ENCODE measurements at places on chromosomes 3 and 15.
A peak's percentile ranks its signal among the peaks of the same experiment; 100 is the strongest.

DNA sequence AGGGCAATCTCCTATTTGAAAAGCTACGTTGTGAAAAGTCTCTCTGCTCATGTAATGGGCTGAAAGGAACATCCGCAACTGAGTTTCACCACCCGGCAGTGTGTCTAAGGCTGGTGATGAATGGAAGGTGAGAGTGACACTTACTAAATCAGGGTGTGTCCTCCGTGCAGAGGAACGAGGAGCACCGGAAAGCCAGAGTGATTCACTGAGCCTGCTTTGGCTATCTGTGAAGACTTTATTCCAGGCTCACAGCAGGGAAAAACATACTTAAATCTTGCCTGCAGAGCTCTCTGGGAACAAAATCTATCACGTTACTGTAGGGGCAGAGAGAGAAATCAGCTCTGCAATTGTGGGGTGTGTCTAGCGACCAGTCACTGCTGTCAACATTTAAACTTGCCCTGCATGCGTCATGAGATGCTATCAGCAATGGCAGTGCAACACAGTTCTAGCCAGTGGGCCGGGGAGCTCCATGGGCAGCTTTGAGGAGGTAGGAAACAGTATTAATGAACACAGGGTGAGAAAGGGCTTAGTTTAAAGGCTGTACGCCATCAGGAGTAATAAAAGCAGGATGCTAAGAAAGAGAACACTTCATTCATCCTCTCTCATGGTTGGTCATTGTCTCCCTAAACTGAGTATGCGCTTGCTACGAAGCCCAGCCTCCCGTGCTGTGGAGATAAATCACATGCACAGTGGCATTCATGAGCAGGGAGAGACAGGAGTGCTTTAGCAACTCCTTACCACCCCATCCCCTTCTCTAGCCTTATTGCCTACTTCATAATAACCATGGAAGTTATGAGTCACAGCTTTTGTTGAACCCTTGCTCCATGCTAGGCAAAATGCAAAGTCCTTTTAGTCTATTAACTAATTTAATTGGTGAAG lies 542.7 kb upstream of the ADAMTS9 start:
- no peak for DNase-seq

DNA sequence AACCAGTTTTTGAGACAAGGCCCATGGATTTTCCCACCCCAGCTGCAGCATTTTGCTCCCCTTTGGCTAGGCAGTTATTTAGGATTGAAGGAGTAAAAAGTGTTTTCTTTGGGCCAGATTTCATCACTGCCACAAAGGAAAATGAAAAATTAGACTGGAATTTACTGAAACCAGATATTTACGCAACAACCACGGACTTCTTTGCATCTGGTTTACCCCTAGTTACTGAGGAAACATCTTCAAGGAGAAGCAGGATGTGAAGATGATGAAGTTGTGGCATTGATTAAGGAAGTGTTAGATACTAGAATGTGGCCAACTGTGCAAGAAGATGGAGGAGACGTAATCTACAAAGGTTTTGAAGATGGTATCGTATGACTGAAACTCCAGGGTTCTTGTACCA lies 165.2 kb upstream of the MYRIP start:
- DNase-seq, result no peak

DNA sequence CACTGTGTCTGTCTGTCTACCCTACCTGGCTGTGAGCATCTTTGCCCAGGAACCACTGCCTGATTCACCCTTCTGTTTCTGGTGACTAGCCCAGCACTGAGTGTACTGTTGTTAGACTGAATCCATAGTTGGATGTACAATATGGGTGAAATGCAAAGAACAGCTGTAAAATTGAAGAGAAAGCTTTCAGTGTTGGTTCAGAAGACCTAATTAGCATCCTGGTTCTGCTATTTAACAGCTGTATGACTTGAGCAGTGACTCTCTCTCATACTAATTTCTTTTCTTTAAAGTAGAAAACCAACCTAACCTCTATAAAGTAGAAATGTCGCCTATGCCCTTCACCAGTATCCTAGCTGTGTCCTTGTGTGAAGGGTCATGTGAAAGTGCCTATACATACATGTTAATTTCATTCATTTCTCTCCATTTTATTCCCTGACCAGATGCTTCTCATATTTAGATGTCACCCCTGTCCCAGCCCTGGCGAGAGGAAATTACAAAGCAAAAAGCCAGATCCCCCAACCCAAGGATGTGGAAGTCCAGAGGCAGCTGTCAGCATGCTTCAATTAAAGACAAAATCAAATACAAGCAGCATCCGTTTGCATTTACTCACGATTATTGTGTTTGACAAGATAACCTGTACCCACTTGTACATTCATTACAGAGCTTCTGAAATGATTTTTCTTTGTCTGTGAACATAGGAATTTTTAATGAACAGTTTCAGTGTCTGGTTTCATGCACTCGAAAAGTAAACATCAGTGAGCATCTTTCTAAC lies 305.7 kb upstream of the ICE2 start:
- no peak for DNase-seq

GRCh38 chr3:71702131-71703024 lies 22.8 kb downstream of the EIF4E3 start:
- peak; percentile 33 for DNase-seq

GRCh38 chr15:31372635-31373091 lies 46.0 kb downstream of the KLF13 start:
- DNase-seq, result no peak

DNA sequence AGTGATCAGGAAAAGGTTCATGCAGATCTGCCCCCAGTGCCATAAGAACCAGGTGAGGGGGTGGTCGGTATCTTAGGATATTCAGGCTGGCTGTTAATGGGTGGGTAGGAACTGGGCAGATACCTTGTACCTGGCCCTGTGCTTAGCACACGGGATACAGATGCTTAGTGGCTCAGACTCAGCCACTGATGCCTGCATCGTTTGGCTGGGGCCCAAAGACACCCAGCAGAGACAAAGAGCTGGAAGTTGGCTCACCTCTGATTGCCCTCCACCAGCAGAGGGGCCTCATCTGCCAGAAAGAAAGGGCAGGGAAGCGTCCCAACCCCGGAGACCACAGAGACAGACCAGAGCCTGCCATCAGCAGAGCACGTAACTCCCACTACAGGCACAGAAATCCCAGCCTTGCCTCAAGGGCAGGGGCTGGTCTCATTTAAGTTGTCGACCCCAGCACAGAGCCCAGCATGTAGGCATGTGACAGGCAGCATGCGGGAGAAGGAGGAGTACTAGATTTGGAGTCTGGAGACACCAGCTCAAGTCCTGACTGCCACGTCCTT lies 64.1 kb upstream of the SLC6A1 start:
- no peak for DNase-seq

- no peak for DNase-seq
Observed at GRCh38 chr3:74463515-74463914, 150.9 kb downstream of the CNTN3 start.

- no peak for DNase-seq
Observed at GRCh38 chr3:90032980-90033641, 925.7 kb downstream of the EPHA3 start.

DNA sequence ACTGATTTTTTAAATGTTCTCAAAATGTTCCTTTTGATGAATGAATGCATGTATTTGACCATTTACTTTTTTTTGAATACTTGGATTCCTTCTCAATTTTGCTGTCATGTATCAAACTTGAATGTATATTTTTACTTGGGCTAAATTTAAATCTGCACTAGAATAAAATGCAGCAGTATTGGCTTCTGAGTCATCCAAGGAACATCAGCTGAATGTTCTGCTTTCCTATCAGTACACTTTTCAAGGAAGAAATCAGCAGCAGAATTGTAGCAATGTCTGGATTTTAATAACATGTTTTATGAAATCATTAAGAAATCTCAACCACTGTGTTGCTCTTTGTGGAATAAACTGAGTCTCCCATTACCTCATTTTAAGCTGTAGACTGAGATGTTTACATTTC lies 57.0 kb upstream of the COL6A6 start:
- DNase-seq, result no peak

DNA sequence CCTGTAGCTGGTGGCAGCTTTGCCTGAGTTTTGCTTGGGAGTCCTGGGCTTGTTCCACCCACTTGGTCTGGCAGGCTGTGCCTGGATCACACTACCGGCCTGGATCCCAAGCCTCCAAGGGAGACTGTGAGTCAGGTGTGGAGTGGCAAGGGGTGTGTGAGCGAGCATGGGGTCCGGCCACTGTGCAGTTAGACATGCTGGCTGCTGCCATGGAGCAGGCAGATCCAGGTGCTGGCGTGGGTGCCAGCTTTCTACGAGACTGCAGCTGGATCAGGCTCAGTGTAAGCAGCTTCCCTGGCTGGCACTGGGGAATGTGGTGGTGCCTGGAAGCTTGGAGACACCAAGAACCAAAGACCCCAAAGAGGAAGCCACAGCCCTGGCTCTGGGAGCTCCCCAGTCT lies 102.0 kb upstream of the BNIP2 start:
- DNase-seq, result no peak

DNA sequence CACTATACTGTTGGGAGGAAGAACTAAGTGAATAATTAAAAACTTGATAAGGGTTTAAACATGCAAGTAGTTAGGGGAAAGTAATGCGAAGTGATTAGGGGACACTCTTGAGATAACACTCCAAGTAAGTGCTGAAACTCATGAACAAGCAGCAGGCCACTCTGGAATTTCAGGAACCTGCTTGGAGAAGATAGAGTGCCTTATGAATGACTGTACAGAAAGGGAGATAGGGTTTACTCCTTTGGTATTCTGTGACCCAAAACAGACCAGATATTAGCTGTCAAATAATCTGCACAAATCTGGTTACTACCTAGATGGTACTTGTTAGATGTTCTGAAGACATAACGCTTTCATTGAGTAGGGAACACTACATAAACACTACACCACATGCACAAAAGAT lies 85.6 kb downstream of the FRMD4B start:
- DNase-seq, result no peak

DNA sequence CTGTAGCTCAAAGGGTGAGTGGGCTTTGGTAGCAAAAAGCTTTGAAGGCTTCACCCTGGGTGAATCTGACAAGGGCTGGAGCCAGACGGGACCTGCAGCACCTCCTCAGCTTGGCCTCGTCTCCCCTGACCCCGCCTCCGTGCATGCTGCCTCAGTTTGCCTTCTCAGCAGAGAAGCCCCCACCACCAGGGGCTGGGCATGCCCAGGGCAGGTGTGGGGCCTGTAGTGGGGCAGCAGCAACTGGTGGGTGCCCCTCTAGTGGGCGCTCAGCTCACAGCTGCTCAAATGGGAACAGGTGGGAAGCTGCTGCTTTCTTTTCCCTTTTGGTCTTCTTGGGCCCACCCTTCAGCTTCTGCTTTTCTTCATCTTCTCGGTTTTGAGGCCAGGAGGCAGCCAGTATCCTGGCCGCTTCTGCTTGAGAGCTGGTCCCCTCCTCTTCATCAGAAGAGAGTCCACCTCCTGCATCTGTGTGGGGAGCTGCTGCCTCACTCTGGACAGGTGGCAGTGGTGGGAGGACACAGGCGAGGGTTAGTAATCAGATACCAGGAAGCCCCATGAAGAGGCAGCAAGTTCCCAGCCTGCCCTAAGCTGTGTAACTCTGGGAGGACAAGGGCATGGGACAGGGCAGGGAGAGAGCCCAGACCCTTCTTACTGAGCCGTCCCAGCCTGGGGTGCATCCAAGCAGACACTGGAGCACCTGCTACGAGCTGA lies 21.0 kb downstream of the TMEM43 start:
- no peak for DNase-seq

GRCh38 chr3:32004113-32004765 lies 22.7 kb downstream of the ZNF860 start:
- DNase-seq, result no peak

GRCh38 chr15:52144656-52145178 lies 32.1 kb upstream of the BCL2L10 start:
- no peak for DNase-seq

DNA sequence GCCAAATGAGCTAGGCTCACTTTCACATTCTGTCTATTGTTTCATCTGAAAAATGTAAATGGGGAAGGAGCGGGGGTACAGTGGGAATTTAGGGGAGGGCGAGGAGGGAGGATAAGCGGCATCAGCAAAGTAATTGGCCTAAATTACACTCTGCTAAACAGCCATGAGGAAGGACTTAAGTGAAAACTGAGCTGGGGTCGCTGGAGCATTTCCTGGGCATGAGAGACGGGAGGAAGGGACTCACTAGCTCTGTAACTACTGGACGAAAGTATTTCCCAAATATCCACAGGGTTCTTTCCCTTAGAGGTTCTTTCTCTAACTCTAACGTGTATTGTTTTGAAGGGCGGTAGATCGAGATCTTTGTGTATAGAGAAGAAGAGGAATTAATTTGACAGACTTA lies 418.0 kb downstream of the SOX2 start:
- DNase-seq, result no peak

DNA sequence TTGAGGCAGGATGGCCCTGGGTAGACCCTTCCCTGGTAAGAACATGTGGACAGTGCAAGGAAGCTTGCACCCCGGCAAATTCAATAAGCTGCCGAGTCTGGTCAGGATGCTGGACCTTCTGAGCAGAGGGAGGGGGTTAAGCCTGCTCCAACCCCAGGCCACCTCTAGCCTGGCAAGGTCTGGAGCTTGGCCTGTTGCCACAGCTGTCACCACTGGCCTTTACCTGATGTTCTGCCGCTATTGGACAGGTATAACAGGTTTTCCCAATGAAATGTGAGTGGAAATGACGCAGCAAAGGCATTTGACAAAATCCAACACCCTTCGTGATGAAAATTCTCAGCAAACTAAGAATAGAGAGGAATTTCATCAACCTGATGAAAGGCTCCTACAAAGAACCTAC lies 699 bp upstream of the MESP1 start:
- DNase-seq, result no peak

DNA sequence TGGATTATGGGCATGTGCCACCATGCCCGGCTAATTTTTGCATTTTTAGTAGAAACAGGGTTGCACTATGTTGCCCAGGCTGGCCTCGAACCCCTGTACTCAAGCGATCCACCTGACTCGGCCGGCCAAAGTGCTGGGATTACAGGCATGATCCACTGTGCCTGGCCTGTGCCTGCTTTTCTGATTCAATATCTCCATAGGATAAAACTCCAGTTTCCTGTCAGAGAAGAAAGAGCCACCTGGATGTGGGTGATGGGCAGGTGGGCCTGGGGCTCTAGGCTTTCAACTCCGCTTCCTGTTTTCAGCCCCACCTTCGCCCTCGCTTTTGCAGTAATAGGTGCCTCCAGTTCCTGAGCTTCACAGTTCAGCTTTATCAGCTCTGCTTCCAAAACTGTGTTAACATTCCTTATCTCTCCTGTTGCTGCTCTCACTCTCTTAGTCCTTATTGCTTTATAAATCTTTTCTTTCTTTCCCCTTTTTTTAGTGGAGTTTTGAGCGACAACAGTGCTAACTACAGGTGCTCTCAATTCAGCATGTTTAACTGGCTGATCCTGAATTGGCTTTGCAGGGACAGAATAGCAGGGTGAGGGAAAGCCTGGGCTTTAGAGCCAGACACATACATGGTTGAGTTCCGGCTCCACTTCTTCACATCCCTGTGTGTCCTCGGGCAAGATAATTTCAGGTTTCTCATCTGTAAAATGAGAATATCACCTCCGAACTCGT lies 21.1 kb upstream of the PDE8A start:
- DNase-seq, result no peak

DNA sequence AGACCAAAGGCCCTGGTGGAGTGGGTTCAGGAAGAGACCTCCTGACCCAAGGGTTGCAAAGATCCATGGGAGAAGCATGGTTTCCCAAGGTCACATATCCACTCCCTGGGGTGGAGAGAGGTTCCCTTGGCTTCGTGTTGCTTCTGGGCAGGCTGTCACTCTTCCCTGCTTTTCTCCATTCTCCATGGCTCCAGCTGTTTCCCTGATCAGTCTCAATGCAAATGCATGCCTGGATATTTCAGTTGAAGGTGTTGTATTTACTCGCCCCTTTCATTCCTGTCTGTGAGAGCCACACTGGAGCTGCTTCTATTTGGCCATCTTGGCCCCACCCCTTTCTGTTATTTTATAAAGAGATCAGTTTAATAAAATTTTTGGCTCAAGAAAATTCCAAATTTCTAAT lies 95.0 kb upstream of the PLSCR4 start:
- no peak for DNase-seq

- DNase-seq, result no peak
Observed at GRCh38 chr3:194308601-194309449, 42.3 kb downstream of the CPN2 start.
